Activated T-helper 1 cell treated with anti-CD3 and anti-CD28 coated beads, Interleukin-2, amount 50 U/mL, for 16 hours (primary cell): ENCODE measurements at places on chromosomes 2 and 18.

DNA sequence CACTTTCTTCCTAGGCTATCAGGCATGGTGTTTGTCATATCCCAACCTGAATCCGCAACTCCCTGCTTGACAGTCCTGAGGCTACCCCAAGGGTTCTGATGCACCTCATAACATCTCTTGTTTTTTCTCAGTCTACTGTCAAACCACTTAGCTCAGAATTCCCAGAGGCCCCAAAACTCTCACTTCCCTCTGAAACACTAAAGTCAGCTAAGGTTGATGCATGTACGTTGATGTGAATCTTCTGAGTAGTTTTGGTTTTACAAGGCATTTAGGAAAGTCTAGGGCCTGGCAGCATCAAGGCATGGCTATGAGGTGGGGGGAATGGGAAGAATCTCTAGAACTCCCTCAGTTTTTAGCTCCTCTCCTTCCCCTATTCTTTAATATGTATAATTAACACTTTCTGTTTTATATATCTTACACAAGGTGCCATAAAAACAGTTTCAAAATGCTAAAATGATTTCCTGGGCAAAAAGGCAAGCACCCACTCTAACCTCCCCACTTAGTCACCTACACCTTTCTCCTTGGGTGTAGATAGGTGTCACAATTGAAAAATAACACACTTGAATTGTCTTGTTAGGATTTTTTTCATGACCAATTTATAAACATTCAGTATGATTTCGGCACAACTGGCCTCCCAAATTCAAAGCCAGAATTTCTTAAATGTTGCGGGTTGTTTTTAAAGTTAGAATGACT, 71.4 kb upstream of the TANK start:
- DNase-seq, result no peak

DNA sequence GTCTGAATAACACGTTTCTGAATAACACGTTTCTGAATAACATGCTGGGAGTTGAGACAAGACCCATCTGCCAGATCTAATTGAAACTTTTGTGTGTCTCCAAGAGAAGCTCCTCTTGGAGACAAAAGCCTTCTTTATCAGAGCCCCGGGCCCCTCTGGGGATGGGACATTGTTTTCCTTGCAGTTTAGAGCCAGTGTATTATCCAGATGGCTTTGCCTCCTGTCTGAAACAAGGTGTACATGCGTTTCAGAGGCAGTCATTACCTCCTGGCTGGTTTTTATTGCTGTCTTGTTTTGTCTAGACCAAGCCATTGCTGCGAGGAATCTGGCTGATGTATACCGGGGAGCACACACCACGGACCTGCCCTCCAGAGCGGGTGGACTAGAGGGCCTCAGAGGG, 7.8 kb downstream of the FOSL2 start:
- DNase-seq, result no peak

- no peak for DNase-seq
These were observed 32.5 kb upstream of the RMDN2 start for GRCh38 chr2:37892436-37893114.

DNA sequence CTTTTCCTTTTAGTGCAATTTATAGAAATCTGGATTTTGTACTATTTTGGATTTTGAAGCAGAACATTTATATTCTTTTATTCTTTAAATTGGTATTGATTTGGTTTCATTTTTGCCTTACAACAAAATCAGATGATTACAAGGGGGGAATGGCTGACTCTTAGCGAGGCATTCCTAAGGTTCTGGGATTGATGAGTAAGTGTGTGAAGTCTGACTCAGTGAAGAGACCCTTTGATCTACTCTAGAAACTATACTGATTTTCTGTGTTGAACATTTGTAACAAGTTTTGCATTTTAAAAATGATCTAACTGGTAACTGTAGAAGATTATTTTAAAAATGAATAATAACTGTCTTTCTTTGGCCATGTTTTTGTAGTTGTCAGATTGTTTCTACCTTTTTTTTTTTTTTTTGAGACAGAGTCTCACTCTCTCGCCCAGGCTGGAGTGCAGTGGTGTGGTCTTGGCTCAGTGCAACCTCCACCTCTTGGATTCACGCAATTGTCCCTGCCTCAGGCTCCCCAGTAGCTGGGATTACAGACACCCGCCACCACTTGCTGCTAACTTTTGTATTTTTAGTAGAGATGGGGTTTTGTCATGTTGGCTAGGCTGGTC, 48.7 kb downstream of the TTC39C start:
- DNase-seq, result no peak

- DNase-seq, result no peak
These were observed 12.3 kb upstream of the ASNSD1 start for GRCh38 chr2:189648846-189649509.

- no peak for DNase-seq
These were observed 61.8 kb downstream of the RTP5 start for GRCh38 chr2:241931084-241931975.

- no peak for DNase-seq
These were observed 62.2 kb upstream of the IGFBP5 start for GRCh38 chr2:216757532-216757931.

GRCh38 chr2:198424112-198424511, 619.7 kb downstream of the PLCL1 start:
- DNase-seq, result no peak

GRCh38 chr2:147538088-147538487, 306.7 kb upstream of the ACVR2A start:
- no peak for DNase-seq

GRCh38 chr2:108611021-108611420, 76.8 kb downstream of the LIMS1 start:
- no peak for DNase-seq

DNA sequence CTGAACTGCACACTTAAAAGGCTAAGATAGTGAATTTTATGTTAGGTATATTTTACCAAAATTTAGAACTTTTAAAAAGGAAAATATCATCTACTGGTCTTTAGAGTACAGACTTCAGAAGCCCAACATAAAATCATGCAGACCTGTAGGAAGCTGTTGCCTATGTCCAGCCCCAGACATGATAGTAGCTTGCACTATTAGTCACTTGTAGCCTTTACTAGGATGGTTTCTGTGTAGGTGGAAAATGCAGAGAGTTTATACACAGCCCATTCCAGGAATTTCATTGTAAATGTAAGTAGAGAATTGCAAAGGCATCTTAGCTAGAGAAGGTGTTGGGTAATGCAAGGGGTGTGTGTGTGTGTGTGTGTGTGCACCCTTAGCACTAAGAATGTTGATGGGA, 640.2 kb downstream of the RNF144A start:
- no peak for DNase-seq

- DNase-seq, result no peak
These were observed 12.5 kb downstream of the SPTBN1 start for GRCh38 chr2:54468673-54469072.

GRCh38 chr2:126634273-126634861, 21.6 kb upstream of the GYPC start:
- no peak for DNase-seq

DNA sequence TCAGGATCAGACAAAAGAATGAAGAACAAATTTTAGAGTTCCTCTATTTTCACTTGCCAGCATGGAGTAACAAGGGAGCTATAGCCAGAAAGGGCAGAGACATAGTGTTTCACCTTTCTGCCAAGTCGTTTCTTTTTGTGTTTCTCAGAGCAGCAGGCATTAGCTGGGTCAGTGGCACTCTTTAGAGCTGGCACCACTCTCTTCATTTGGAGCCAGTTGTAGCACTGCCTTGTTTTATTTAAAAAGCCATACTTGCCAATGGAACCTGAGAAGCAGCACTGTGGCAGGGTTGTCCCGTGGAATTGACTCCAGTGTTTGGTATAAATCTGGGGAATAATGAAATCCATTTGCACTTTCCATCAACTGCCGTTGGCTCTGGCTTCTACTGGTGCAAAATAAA, 64.0 kb downstream of the LRRTM4 start:
- DNase-seq, result no peak

DNA sequence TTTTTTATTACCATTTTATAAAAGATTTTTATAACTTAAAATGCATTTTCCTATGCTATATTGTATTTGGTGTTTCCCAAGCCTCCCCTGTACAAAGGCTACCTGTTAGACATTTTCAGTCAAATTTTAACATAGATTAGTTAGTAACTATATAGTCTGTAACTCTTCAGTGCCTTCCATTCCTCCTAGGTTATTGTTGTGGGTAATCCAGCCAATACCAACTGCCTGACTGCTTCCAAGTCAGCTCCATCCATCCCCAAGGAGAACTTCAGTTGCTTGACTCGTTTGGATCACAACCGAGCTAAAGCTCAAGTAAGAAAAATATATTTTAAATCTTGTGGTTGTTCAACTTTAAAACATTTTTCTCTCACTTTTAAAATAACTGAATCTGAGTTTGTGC, 10.2 kb downstream of the MDH1 start:
- DNase-seq, result no peak

DNA sequence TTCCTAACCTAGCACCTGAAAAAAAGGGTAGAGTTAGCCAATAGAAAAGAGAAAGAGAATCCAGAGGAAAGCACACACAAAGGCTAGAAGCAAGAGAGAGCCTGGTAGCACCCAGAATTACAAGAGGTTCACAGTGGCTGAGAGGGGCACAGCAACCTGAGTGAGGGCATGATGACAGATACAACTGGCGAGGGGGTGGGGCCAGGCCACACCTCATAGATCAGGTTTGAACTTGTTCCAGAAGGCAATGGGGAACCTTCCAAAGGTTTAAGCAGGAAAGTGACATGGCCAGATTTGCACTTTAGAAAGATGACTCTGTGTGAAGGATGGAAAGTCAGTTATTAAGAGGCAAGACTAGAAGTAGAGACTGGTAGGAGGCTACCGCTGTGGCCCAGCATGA, 148.0 kb downstream of the TTC32 start:
- no peak for DNase-seq

GRCh38 chr18:56575819-56576663, 62.4 kb downstream of the TXNL1 start:
- DNase-seq, result no peak

DNA sequence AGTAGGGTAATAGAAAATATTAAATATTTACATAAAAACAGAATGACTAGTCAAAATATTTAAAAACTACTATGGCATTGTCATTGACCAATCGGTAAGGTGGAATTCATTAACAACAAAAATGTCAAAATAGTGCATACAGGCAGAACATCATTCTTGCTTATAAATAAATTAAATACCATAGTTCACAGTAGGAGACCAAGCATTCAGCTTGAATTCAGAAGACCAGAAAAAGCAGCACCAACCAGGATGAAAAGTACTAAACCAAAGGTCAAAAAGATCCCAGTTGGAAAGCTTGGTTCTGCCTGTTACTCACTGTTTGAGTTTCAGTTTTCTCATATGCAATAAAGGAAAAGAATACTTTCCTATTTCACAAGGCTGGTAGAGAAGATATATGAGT, 244.3 kb downstream of the OSR1 start:
- no peak for DNase-seq

- no peak for DNase-seq
These were observed 1.8 kb upstream of the SATB2 start for GRCh38 chr2:199459286-199460100.

DNA sequence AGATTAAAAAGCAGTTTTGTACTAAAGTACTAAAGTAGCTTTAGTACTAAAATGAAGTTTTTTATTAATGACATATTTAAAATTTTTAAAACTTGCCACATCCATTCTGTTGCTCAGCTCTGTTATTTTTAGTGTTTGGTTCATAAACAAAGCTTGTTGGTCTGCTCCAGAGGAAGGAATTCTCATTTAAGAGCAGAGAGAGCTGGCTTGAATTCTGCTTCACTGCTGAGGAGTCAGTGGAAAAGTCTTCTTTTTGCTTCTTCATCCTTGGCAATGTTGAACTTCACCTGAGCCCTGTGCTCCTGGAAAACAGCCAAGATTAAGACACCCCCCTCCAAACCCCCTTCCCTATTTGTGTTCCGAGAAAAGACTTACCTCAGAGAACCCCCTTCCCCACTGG, 40.6 kb downstream of the TMEM87B start:
- no peak for DNase-seq

DNA sequence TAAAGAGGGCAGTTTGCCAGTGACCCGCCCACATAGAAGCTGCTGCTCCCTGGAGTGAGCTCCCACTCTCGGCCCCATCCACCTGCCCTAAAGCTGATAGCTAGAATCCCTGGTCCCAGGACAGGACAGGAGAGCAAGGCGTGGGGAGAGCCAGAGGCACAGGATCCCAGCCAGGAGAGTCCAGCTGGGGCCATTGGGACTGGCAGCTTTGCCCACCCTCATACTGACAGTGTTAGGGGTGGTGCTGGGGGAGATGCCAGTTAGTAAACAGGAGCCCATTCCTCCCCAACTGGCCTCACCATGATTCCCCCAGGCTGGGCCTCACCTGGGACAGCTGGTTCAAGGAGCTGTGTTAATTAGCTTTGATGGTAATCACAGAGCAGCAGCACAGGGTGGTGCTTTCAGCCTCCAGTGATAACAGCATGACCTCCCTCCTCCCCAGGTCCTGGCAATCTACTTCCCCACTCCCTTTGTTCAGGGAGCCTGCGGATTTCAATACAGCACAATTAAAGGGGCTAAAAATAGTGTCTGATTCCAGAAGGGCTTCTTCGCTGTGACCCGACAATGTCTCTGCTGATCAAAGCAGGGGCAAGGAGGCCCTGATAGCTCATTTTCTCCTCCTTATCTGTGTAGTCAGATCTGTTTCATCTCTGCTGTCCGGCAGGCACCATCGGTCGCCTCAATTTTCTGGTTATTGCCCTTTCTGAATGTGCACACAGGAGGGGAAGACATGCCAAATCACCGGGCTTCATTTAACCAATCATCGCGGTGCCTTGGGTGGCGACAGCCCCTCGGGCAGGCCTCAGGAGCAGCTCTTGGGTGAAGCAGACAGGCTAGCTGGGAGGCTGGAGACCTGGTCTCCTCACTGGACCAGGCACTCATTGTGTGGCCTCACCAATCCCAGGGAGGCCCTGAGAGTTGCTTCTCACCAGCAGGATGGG, 119.9 kb upstream of the TEX51 start:
- DNase-seq, result no peak

DNA sequence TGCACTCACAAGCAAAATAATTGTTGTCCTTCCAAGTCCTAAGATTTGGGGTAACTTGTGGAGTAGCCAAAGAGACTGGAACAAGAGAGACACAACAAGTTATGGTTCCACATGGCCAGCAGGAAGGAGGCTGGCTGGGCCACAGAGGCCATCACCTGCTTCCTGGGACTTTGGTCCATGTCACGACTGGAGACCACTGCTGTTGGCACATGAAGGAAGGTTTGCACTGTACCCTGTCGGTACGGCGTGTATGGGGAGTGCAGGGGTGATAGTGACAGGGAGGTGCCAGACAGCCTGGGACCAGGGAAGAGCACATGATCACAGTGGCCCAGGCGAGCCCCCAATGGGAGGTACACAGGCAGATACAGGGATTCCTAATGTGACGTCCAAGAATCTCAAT, 15.5 kb downstream of the SLC66A2 start:
- DNase-seq, result no peak

- no peak for DNase-seq
These were observed 27.3 kb upstream of the TNP1 start for GRCh38 chr2:216887138-216887537.
